HCT116 (cell line): ENCODE measurements at places on chromosomes 4 and X.

GRCh38 chrX:15158736-15159406, 111.0 kb downstream of the ASB9 start:
- no peak for DNase-seq

DNA sequence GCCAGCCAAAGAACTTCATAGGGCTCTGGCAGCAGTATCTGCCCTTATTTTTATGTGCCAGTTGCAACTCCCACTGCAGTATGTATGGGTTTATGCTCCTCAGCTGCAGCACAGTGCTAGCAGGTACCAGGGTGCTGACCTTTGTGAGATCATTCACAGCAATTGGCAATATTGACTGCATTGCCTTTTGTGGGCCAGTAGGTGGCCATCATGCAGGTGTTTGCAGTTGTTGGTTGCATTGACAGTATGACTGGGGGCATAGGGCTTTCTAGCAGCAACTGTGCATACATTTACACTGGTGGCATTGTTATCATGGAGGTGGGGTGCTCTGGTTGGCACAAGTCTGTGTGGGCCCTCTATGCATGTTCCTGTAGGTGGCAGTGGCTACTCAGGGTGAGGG, 42.5 kb downstream of the FAAH2 start:
- DNase-seq, result no peak

GRCh38 chrX:113947548-113947947, 636.3 kb upstream of the HTR2C start:
- peak; percentile 12 for DNase-seq

DNA sequence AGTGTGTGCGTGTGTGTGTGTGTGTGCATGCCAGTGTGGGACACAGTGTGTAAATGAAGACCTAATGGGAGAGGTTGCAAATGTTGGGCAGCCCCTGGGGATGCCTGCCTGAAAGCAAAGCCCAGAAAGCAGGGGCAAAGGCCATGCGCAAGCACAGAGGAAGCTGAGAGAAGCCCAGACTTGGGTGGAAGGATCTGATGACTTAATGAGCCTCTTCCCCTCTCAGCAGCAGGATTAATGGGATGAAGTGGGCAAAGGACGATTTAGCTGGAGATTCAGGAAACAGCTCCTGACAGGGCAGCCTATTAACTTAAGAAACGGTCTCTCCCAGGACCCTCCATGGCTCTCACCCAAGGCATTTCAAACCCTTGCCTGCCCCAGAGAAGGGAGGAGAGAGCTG, 107.3 kb downstream of the EFNB1 start:
- DNase-seq, result no peak

DNA sequence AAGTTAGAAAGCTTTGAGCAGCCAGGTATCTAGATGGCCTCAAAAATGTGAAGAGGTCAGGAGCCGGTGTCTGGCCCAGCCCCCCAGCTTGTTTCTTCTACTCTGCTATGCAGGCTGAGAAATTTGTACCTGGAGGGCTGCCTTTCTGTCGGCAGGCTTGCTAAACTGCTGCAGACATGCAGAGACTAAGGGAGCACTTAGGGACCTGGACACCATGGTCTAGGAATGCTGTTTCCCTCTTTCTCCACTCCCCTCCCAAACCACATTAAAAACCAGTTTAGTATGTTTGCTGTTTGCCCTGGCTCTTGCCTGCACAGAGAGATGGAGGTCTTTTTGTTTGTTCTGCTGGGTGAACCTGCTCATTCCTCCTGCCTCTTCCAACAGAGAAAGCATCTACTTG, 157.1 kb upstream of the DGKK start:
- DNase-seq, result no peak

DNA sequence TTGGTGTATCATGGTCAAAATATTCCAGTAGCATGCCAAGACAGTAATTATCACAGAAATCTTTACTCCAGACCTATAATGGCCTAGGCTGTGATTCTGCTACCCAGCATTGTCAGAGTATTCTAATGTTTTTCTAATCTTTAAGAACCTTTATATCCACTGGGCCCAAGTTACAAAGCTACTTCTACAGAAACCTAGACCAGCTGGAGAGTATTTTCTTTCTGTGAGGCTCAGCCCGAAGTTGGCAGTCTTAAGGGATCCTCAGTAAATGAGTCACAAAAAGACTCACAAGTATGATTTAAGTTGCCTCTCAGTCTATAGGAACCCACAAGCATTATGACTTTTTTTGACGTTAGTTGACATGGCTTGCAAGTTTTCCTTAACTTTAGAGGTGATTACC, 638.5 kb upstream of the FAM241A start:
- no peak for DNase-seq

- no peak for DNase-seq
Measured at GRCh38 chr4:77031544-77031943, 44.2 kb downstream of the CCNI start.

DNA sequence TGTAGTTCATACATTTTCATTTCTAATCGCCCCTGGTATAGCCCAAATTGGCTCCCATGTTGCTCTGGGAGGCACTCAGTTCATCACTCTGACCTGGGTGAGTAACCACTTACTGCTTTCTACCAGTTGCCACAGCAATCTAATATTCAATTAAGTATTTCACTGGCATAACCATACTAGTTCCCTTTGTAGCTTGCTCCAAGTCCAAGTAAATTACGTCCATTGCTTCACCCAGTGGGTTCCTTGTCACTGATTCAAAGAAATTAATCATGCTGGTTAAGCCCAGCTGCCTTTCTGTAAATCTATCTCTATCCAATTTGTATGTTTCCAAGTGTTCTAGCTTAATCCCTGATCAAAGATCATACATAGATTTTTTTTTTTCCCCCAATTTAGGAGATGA, 92.0 kb upstream of the CBR4 start:
- DNase-seq, result no peak

DNA sequence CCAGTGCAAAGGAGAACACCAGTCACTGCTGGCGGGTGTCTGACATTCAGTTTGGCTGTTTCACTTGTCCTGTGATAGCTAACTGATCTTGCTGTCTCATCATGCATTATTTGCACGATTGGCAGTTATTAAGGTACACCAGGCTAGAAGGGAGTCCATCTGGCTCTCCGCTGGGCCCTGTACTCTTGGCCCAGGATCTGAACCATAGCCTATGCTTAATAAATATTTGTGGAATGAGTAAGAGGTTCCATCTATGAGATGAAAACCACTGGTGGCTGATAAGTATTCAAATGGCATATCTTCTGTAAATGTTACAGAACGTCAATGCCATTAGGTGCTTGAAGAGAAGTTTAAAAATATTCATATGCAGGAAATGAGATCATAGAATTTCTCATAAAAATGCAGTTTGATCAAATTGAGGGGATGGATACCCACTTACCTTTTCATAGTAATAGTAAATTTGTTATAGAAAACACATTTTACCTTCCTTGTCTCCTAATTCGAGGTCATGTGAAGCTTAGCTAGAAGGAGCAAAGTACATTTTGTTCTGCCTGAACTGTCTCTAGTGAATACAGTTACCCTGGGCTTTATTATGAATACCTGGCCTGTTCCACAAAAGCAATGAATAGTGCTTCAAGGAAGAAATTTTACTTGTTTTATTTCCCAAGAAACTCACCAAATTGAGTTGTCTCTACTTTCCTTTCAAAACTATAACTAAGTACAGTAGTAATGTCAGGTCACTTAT, 213.5 kb downstream of the CBR4 start:
- DNase-seq, result peak; percentile 52

- no peak for DNase-seq
Measured at GRCh38 chr4:88705805-88706492, 8.3 kb upstream of the NAP1L5 start.

DNA sequence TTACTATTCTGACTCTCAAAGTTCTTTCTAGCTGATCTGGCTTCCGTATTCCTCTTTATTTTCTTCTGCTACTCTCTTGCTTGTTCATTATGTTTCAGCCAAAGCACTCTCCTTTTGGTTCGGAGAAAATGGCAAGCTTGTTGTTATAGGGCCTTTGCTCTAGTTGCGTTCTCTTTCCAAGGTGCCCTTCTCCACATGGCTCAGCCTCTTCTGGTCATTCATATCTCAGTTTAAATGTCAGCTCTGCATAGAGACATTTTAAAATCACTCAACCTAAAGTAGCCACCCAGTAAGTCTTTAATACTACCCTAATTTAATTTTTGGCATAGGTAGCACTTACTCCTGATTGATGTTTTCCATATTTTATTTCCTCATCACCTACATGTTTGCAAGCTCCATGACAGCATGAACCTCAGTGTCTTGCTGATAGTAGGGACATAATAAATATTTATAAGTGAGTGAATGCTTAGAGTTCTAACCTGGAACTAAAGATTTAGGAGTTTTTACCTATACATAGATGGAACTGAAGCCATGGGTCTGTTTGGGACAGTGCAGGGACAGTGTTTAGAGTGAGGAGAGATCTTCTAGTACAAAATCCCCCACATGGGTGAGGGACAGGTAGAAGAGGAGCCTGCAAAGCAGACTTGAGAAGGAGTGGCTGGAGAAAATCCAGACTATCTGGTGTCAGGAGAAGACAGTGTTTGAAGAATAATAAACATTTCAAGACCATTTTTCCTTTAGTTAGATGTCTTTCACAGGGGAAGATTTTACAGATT, 17.9 kb downstream of the SLC30A9 start:
- no peak for DNase-seq

GRCh38 chrX:5775846-5776430, 452.7 kb downstream of the NLGN4X start:
- DNase-seq, result no peak

GRCh38 chrX:9293051-9293496, 171.8 kb upstream of the TBL1X start:
- DNase-seq, result no peak
